ENCODE measurements at places on chromosomes 2 and 18.

DNA sequence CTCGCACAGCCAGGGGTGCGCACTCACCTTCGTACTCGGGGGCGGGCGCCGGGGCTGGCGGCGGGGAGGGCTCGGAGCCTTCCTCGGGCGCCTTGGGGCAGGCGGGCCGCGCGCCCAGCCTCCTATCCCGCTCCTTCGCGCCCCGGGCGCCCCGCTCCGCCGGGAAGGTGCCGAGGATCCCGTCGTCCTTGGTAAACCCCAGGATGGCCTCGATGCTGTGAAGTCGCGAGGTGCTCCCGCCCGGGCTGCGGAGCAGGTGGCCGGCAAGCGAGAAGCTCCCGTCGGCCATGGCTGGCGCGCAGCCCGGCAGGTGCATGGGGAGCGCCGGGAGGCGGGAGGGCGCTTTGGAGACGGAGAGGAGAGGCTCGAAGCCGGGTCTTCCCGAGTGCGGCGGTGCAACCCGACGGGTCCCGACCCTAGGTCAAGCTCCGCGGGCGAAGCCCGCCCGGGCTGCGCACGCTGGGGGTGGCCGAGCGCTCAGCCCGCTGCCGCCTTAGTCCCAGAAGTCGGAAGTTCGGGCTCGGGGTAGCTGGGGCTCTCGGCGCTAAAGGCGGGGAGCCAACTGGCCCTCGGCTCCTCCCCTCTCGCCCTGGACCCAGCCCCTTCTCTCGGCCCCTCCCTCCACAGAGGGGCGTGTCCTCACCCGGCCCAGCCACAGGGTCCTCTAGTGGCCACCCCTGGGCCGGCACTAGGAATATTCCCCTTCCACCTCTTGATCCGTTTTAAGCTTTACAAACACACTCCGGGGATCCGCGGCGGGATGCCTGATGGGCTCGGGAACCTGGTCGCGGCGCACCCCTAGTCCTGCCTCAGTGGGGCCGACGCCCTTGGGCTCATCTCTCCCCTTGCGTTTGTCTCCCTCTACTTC, at the start of gene RAX:
RAX (minus strand) TSS at position 564 of the 868 bp plus-strand sequence; CDS start at position 316, 248 bp downstream.
- DNase-seq, result no peak

DNA sequence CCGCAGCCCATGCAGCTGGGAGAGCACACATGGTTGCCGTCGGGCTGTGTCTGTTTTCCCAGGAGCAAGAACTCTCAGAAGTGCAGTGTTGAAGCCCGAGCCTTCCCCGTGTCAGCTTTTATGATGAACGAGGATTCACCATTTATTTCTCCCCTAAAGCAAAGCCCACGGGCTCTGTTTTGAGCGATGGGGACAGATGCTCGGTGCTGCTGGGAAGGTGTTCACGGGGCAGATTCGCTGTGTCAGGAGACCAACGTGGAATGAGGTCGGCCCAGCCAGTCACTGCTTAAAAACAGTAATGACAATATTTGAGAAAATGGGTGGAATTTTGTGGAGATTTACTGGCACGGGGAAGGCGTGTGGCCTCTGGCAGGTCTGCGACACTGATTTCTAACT, 43.9 kb downstream of the NFATC1 start:
- no peak for DNase-seq

DNA sequence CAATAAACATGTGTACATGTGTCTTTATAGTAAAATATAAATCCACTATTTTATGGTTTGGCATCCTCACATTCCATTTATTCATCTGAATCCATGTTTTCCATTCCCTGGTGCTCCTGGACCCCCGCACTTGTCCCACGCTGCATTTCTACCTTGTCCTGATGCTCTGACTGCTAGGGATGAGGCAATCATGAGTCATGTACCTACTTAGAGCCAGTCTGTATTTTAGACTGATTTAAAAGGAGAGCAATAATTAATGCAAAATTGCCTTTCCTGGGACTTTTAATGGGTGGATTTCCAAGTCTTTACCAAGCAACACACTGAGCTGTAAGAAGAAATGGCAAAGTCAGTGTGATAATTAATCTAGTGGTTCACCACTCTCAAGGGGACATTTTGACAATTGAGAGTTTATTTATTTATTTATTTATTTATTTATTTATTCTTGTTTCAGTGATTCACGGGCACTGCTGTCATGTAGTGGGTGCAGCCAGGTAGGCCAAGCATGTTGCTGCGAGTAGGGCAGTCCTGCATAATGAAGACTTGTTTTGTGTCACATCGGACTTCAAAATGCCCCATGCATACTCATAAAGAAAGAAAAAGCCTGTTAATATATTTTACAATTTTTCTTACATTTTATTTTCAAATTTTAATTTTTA, 419.3 kb upstream of the VWC2L start:
- DNase-seq, result no peak

GRCh38 chr2:161355983-161356382, 47.8 kb downstream of the PSMD14 start:
- DNase-seq, result no peak

- DNase-seq, result no peak
These were observed 36.0 kb downstream of the PCBP1 start for GRCh38 chr2:70123051-70123828.

GRCh38 chr2:126309185-126309584, 346.8 kb upstream of the GYPC start:
- no peak for DNase-seq

GRCh38 chr2:157124731-157125130, 132.8 kb upstream of the GALNT5 start:
- no peak for DNase-seq

DNA sequence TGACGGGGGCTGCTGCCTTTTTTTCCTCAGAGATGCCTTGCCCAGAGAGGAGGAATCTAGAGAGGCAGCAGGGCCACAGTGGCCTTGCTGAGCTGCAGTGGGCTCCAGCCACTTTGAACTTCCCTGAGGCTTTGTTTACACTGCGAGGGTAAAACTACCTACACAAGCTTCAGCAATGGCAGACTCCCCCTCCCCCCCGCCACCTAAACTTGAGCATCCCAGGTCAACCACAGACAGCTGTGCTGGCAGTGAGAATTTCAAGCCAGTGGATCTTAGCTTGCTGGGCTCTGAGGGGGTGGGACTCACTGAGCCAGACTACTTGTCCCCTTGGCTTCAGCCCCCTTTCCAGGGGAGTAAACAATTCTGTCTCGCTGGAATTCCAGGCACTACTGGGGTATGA, 11.8 kb downstream of the SYT4 start:
- no peak for DNase-seq

DNA sequence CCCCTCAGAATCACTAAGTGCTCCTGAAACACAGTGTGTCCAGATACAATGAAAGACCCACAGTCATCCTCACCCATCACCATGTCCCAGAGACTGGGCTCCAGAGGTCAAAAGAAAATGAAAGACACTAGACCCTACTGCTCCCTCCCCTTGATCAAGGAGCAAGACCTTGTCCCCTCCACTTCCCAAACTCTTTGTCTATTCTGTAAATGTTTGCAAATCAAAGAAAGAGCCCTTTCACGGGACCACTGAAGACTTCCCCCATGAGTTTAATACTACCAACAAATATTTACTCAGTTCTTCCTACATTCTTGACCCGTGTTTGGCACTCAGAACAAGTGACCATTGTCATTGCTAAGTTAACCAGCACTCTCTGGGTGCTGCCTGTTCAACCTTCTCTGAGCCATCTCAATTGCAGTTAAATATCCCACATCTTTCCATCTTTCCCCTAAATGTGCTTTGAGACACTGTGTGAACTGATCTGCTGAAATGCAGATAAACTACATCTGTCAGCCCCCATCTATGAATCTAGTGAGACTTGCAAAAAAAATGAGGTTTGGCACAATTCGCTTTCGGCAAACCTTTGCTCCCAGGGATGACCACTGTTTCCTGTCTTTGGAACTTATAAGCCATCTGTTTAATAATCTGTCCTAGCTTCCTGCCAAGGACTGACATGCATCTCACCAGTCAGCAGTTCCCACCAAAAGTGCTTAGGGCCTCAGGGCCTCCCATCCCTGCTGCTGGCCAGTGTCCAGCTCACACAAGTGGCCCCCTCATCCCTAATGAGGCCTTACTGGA, 170.3 kb downstream of the GFPT1 start:
- no peak for DNase-seq

- no peak for DNase-seq
These were observed 31.8 kb downstream of the CREG2 start for GRCh38 chr2:101355401-101356054.

DNA sequence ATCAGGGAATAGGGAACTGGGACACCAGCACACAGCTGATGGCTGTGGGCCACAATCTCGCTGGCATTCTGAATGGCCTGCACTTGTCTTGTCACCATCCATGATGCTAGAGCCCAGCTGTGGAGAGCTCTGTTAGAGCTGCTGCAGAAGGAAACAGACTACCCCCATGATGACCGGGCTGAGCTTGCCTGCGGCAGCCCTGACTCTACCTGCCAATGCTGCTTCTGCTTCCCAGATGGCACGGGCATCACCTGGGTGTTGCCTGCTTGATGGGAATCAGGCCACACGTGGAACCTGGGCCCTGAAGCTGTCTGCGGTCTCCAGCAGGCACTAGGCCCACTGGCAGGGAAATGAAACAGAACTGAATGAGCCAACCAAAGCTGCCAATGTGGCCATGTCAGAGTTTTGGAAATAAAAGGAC, 11.2 kb upstream of the DAW1 start:
- no peak for DNase-seq

- no peak for DNase-seq
These were observed 40.6 kb upstream of the MAP2 start for GRCh38 chr2:209383212-209383611.

GRCh38 chr2:188916736-188917135, 57.4 kb upstream of the COL3A1 start:
- no peak for DNase-seq

GRCh38 chr2:195932-196331, 67.9 kb downstream of the SH3YL1 start:
- no peak for DNase-seq

GRCh38 chr2:99490623-99491461, 1.0 kb upstream of the REV1 start:
- no peak for DNase-seq

DNA sequence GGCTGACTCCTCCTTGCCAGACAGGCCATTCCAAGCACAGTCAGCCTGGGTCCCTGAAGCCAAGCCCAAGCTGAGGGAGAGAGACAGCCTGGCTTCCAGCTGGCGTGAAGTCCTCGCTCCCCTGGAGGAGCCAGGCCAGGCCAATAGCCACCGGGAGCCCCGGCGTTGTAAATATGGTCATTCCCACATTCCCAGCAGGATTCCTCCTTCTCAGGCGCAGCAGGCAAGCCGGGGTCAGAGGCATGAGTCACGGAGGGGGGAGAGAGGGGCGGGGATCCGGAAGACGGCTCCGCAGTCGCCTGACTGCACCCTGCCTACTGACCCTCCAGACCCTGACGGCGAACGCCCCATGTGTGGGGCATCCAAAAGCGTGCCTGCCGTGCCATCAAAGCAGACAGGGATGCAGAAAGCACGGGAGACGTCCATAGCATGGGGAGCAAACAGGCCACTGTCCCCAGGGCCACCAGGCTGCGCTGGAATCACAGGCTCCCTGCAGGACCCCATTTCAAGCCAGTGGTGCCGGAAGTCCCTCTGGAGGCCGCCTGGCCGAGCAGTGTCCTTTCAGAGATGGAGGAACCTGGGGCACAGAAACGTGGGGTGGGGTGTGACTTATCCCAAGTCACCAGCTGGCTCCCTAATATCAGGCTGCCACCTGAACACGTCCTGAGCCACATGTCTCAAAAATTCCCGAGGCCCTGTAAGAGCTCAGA, 48.2 kb downstream of the TWIST2 start:
- no peak for DNase-seq

GRCh38 chr2:214077727-214078126, 333.1 kb upstream of the VWC2L start:
- no peak for DNase-seq

DNA sequence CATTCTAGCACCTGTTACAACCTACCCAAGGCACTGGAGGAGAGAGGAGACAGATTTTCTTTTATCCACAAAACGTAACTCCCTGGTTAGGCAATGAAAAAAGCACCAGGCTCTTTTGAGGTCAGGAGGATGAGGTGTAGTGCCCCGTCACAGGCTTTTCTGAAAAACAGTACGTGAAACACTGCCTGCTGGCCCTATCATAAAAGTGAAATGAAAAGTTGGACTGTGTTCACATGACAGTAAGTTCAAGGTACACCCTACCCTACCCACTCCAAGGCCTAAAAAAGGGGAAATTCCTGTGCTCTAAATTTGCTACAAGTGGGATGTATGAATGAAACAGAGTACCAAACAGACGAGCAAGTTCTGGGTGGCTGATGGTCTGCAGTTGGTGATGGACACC, 17.6 kb downstream of the LGALSL start:
- no peak for DNase-seq

Measured in stimulated activated CD8-positive, alpha-beta memory T cell treated with anti-CD3 and anti-CD28 coated beads, Interleukin-7, amount 100 ng/mL, for 1 hour (primary cell).